Stomach (tissue), 19 donors: ENCODE measurements at places on chromosomes 7 and 10. TPM values are rescaled to one million over a fixed set of nuclear protein-coding genes. Genes with fewer than 3 reads are reported as not detected.

Gene METTL2B
- 21.5 TPM for total RNA-seq

Gene FBXO24
- total RNA-seq: 0.37 TPM

Gene TDRD1
- not detected for total RNA-seq

Gene TNRC18
- total RNA-seq: 108 TPM

Gene ENTPD7
- 36.2 TPM for total RNA-seq

Gene TCAF2
- total RNA-seq: not detected

Gene PAPOLB
- not detected for total RNA-seq

DNA sequence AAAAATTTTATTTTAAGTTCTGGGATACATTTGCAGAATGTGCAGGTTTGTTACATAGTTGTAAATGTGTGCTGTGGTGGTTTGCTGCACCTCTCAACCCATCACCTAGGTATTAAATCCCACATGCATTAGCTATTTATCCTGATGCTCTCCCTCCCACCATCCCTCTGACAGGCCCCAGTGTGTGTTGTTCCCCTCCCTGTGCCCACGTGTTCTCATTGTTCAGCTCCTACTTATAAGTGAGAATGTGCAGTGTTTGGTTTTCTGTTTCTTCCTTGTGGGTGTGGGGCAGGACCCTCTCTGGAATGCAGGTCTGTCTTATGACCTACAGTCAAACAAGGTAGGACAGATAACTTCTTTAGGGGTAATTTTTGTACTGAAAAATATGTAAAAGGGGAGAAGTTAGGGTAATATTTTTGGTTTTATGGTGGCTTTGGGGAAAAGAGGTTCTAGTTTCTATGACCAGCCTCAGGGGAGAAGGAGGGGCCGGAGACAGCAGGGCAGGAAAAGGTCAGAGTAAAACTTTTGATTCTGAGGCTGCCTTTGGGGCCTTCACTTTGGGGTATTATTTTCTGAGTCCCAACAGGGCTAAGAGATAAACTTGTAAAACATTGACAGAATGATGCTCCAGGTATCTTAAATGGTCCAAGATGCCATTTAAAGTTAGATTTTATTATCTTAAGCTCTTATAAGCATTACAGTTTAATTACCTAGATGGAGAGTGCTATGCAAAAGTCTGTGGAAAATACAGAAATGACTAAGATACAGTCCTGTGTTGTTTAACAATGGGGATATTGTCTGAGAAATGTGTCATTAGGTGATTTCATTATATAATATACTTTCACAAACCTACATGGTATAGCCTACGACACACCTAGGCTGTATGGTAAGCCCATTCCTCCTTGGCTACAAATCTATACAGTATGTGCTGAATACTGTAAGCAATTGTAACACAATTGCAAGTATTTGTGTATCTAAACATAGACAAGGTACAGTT is 354.8 kb downstream of the ABCA13 start:
- no peak overlapping the region for H3K4me3 ChIP-seq
- no peaks in the 10 kb centered on the region for H3K36me3 ChIP-seq
- H3K27ac ChIP-seq: no peak overlapping the region

DNA sequence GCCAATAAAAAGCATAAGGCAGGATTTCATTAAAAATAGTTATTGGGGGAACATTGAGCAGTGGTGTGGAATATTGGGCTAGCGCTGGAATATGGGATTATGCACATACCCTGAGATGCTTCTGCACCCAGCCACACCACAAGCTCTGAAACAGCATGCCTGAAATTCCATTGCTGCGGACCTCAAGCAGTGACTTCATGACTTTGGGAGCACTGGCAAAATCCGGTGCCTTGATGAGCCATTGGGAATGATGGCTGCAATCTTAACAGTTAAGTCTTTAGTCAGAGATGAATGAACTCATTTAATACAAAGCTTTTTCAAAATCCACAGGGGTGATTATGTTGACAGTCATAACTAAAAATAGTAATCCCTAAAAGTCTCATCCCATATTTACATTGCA is 274.7 kb upstream of the MTPN start:
- no peaks in the 10 kb centered on the region for H3K27me3 ChIP-seq
- DNase-seq: no peak
- H3K4me1 ChIP-seq: no peaks in the 10 kb centered on the region
- no peaks in the 10 kb centered on the region for H3K36me3 ChIP-seq

DNA sequence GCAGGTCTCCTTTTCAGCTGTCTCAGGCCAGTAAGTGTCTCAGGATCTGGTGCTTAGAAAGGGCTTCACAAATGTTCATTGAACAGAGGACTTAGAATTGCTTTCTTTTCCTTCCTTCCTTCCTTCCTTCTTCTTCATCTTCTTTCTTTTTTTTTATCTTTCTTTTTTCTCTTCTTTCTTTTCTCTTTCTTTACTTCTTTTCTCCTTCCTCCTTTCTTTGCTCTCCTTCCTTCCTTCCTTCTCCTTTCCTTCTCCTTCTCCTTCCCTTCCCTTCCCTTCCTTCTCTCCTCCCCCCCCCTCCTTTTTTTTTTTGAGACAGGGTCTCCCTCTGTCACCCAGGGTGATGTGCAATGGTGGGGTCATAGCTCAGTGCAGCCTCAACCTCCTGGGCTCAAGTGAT is 34.6 kb downstream of the COL26A1 start:
- no peak overlapping the region for H3K4me3 ChIP-seq
- H3K4me1 ChIP-seq: no peaks in the 10 kb centered on the region
- peaks cover 38% of the 10 kb centered on the region for H3K27me3 ChIP-seq
- H3K27ac ChIP-seq: no peak overlapping the region
- DNase-seq: no peak
- H3K36me3 ChIP-seq: no peaks in the 10 kb centered on the region

GRCh38 chr10:22824984-22825383 is 102.9 kb upstream of the ARMC3 start:
- H3K4me1 ChIP-seq: no peaks in the 10 kb centered on the region
- no peaks in the 10 kb centered on the region for H3K27me3 ChIP-seq
- no peaks in the 10 kb centered on the region for H3K36me3 ChIP-seq
- no peak overlapping the region for H3K4me3 ChIP-seq
- no peak for DNase-seq

- no peaks in the 10 kb centered on the region for H3K36me3 ChIP-seq
- no peaks in the 10 kb centered on the region for H3K27me3 ChIP-seq
- no peak overlapping the region for H3K4me3 ChIP-seq
Measured at GRCh38 chr10:132721725-132722124, 64.2 kb downstream of the NKX6-2 start.

- H3K4me3 ChIP-seq: no peak overlapping the region
- no peaks in the 10 kb centered on the region for H3K27me3 ChIP-seq
- DNase-seq: no peak
- H3K4me1 ChIP-seq: peaks cover 98% of the 10 kb centered on the region
- peaks cover 18% of the 10 kb centered on the region for H3K36me3 ChIP-seq
Measured at GRCh38 chr10:79112881-79113431, 44.2 kb downstream of the ZMIZ1 start.

DNA sequence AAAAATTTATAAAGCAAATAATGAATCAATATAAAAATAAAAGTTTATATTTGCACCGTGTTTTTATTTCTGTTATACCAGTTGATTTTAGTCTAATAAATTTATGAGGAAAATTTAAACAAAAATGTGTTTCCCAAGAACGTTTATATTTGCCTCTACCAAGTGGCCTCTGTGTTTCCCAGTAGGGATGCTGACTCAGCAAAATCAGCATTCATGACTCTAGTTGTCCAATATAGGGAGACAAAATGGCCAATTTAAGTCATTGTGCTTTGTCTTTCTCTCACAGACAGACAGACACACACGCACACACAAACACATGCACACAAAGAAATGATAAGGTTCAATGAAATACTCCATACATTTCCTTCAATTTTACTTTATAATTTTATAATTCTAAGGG is 942.5 kb upstream of the ZWINT start:
- H3K36me3 ChIP-seq: no peaks in the 10 kb centered on the region
- H3K4me3 ChIP-seq: no peak overlapping the region
- H3K27me3 ChIP-seq: no peaks in the 10 kb centered on the region
- no peak overlapping the region for H3K27ac ChIP-seq
- no peaks in the 10 kb centered on the region for H3K4me1 ChIP-seq

DNA sequence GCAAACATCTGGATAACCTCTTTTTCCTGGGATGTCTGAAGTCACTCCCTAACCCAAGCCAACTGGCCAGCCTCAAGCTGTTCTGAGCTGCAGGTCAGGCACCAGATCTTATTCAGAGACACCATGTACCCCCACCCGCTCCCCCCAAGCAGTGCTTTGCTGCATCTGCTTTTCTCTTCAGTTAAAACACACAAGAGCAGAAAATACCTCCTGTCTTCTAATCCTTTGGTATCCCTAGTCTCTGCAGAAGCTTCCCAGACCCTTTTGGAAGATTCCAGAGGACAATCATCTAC is 3.0 kb downstream of the ZNF488 start:
- H3K27ac ChIP-seq: peak overlapping the region; percentile 48
- no peak for DNase-seq
- no peaks in the 10 kb centered on the region for H3K36me3 ChIP-seq
- no peaks in the 10 kb centered on the region for H3K27me3 ChIP-seq
- H3K4me1 ChIP-seq: peaks cover 42% of the 10 kb centered on the region
- H3K4me3 ChIP-seq: no peak overlapping the region

- no peak overlapping the region for H3K27ac ChIP-seq
- H3K27me3 ChIP-seq: no peaks in the 10 kb centered on the region
- H3K4me1 ChIP-seq: no peaks in the 10 kb centered on the region
- H3K4me3 ChIP-seq: no peak overlapping the region
- no peaks in the 10 kb centered on the region for H3K36me3 ChIP-seq
Measured at GRCh38 chr10:111338805-111339204, 262.0 kb downstream of the ADRA2A start.

DNA sequence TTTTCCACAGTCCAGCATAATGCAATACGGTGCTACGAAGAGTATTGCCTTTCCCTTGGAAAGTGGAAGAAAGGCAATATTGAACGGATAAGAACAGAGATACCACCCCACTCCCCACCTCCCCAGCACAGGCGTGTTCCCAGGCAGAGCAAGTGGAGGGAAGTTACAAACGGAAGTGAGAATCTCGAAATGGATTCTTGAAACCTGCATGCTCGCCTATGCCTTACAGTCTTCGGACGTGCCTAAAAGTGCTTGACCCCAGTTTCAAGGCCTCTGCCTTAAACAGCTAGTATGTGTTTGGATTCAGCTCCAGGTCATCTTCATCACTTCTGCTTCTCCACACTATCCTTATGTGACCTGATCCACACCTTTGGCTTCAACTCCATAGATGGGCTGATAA is 35.0 kb upstream of the USP6NL start:
- no peak overlapping the region for H3K27ac ChIP-seq
- H3K4me3 ChIP-seq: no peak overlapping the region
- H3K27me3 ChIP-seq: no peaks in the 10 kb centered on the region
- no peaks in the 10 kb centered on the region for H3K4me1 ChIP-seq
- H3K36me3 ChIP-seq: no peaks in the 10 kb centered on the region
- DNase-seq: no peak

GRCh38 chr7:20062932-20063331 is 154.3 kb downstream of the MACC1 start:
- DNase-seq: no peak
- H3K4me1 ChIP-seq: no peaks in the 10 kb centered on the region
- no peak overlapping the region for H3K27ac ChIP-seq
- no peaks in the 10 kb centered on the region for H3K36me3 ChIP-seq
- no peak overlapping the region for H3K4me3 ChIP-seq

DNA sequence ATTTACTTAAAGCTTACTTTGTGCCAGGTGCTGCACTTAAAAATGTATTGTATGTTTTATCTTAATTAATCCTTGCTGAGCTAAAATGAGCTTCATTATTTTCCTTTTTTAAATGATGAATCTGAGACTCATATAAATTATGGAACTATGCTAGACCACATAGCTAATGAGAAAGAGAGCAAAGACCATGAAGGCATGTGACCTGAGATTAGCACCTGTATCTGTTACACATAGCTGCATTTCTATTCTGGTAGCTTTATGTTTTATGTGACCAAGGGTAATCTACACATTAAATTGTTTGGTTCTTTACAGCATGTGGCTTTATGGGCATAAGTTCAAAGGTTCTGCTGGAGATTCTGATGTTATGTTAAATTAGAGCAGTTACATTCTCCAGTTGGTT is 839.1 kb upstream of the SORCS1 start:
- no peak overlapping the region for H3K27ac ChIP-seq
- H3K4me3 ChIP-seq: no peak overlapping the region

GRCh38 chr7:20331910-20332813 is 1.5 kb downstream of the ITGB8 start:
- H3K27ac ChIP-seq: peak overlapping the region; percentile 96
- DNase-seq: no peak
- H3K36me3 ChIP-seq: no peaks in the 10 kb centered on the region
- H3K4me1 ChIP-seq: peaks cover 16% of the 10 kb centered on the region
- H3K4me3 ChIP-seq: peak overlapping the region; percentile 83

GRCh38 chr7:138898255-138898654 is 82.9 kb downstream of the KIAA1549 start:
- H3K27me3 ChIP-seq: no peaks in the 10 kb centered on the region
- H3K36me3 ChIP-seq: peaks cover 44% of the 10 kb centered on the region
- DNase-seq: no peak
- no peak overlapping the region for H3K27ac ChIP-seq
- H3K4me3 ChIP-seq: no peak overlapping the region

DNA sequence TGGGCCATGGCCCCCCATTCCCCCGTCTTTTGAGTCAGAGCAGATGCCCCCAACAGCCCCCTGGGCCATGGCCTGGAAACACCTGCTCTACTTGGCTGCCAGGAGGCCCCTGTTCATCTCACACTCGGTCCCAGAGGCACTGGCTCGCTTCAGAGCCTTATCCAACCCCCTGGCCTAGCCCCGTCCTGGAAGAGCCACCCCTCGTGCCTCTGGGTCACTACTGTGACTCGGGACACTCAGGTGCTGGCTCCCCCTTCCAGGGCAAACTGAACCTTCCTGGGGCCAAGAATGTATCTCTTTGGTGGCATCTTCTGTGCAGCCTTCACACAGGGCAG is 7.0 kb downstream of the POLR2J start:
- peaks cover 23% of the 10 kb centered on the region for H3K4me1 ChIP-seq
- no peak overlapping the region for H3K4me3 ChIP-seq
- H3K27ac ChIP-seq: no peak overlapping the region
- no peak for DNase-seq

GRCh38 chr10:117720931-117721835 is 178.6 kb downstream of the EMX2 start:
- no peak overlapping the region for H3K4me3 ChIP-seq
- no peaks in the 10 kb centered on the region for H3K27me3 ChIP-seq
- H3K4me1 ChIP-seq: no peaks in the 10 kb centered on the region
- no peak for DNase-seq
- no peaks in the 10 kb centered on the region for H3K36me3 ChIP-seq
